ENCODE measurements at places on chromosomes 7 and 10.
A peak's percentile ranks its signal among the peaks of the same experiment; 100 is the strongest.

- no peak for DNase-seq
These were observed 100.6 kb downstream of the GRB10 start for GRCh38 chr7:50682079-50682478.

GRCh38 chr10:74079028-74079935 is 71.3 kb downstream of the AP3M1 start:
- no peak for DNase-seq

GRCh38 chr7:141700848-141701371 is 1.1 kb downstream of the DENND11 start:
- peak; percentile 35 for DNase-seq

DNA sequence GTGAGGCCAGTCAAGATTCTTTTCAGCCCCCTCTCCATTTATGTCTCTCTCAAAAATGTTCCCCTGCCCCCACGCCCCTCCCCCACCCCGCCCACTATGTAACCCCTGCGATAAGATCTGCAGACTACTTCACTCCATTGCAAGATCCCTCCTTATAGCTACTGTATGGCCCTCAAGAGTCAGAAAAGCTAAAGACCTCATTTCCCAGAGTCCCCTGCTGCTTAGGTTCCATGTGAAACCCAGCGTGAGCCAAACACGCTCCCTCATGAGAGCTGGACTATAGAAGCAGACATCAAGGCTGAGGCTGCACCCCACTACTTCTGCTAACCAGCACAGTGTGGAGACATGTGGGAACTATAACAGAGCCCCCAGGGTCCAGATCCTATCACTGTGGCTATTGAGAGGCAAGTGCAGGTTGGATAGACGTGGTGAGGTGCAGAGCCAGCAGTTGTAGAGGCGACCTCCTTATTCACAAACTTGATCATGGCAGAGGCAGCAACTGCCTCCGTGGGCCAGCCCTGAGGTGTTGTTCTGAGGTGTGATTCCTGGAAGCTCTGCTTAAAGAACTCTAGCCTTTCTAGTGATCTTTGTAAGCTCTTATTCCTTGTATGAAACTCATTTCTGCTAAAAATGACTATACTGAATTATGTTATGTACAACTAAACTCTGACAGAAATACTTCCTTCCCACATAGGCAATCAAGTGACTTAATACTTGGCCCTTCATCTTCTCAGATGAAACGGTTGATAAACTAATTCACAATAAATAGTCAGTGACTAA is 117.0 kb upstream of the ARID5B start:
- DNase-seq: no peak

GRCh38 chr7:43669286-43670081 is 59.8 kb downstream of the COA1 start:
- no peak for DNase-seq

DNA sequence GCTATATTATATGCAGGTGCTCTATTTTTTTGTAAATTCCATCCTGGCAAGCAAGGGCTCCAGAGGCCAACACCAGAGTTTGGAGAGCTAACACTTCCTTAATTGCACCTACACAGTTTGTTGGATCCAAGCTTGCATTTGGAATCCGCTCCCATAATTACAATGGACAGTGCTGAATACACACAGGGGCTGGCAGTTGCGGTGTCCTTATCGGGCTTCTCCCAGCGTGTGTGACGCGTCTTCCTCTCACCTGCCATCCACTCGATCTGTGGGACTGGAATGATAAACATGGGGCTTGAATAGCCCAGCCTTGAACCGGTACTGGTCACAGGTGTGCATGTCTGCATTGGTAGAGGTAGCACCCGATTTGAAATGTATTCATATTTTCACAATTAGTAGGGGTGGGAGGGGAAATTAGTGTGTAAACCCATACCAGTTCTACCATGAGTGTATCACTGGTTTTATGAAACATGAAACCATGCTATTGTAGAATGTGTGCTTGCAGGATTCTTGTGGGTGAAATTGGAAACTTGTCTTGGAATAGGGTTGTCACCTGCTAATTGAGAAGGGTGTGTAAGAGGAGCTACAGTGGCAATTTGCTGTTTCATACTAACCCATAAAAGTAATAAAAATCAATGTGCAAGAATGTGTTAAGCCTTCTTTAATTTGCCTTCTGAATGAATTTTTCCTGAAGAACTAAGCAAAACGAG is 316.5 kb downstream of the WDR11 start:
- no peak for DNase-seq

- no peak for DNase-seq
These were observed 13.0 kb downstream of the DPY19L1 start for GRCh38 chr7:35024298-35024697.

DNA sequence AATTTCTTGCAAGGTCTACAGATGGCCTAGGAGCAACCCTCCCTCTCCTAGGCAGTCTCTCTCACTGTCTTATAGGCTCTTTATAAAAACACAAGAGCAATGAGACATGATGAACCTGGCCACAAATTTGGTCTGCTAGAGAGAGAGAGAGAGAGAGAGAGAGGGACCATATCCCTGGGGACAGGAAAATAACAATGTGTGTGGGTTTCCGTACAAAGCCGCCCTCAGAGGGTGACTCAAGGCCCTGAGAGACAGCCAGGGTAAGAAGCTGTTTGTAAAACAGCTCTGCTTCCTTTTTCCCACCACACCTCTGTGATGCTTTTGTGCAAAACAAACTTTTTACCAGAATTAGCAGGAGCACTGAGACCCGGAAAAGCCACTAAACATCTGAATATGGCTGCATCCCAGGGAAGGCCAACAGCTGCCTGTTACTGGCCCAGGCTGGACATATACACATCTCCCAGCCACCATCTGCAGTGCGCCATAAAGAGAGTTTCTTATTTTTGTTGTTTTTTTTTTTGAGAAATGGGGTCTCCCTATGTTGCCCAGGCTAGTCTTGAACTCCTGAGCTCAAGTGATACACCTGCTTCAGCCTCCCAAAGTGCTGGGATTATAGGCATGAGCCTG is 18.4 kb downstream of the GIMAP5 start:
- no peak for DNase-seq

DNA sequence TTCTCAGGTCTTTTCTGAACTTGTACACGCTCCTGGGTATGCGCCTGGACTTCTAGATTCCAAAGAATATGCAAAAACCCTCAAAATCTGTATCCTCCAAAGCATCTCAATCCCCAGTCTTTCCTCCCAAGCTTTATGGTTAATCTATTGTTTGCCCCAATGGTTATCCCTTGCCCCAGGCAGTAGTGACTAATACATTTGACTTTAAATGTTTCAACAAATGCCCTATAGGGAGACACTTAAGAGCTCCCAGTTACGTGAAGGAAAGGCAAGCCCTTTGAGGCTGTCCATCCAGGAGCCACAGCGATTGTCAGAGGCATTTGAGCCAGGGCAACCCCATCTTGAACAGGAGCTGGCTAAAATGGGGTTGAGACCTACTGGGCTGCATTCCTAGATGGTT is 12.7 kb upstream of the FOXL3 start:
- DNase-seq: no peak

GRCh38 chr7:107678110-107678753 is 17.6 kb downstream of the SLC26A4 start:
- no peak for DNase-seq

- peak; percentile 19 for DNase-seq
These were observed 30.4 kb downstream of the LAMB4 start for GRCh38 chr7:108099713-108100112.

DNA sequence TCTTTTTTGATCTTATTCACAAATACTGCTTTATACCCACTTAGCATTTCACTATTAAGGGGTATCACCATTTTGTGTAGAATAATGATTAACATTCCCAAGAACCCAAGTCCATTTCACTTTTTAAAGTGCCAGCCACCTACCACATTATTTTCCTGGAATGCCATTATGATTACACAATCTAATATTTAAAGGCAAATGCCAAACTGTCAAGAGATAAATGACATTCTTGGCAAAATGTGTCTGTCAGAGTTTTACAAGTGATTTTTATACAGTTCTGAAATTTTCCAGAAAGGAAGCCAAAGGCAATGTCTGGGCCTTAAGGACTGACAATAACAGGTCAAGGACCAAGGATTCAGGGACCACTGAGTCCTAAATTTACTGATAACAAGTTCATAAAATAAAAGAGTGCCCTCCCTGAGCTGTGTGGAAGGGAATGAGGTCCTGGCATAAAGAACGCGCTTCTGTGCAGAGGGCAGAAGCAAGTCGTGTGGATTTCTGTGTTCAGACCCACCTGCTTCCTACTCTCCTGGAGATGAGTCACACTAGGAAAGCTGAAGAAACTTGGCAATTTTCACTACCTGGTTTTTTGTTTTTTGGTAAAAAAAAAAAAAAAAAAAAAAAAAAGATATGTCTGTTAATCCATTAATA is 66.5 kb downstream of the UBE2H start:
- DNase-seq: no peak

DNA sequence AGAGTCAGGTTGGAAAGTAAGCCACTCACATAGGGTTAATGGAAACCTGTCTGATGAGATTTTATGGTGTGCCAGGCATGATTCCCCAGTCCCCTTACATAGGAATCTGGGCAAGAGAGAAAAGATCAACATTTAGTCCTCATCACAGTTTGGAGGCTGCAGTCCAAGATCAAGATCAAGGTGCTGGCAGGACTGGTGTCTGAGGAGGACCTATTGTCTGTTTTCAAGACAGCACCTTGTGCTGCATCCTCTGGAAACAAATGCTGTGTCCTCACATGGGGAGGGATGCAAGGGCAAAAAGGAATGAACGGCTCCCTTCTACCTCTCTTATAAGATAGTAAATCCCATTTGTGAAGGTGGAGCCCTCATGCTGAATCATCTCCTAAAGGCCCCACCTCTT is 244.8 kb upstream of the GALNT17 start:
- DNase-seq: no peak

- no peak for DNase-seq
These were observed 123.5 kb upstream of the ADCY1 start for GRCh38 chr7:45450571-45451204.

DNA sequence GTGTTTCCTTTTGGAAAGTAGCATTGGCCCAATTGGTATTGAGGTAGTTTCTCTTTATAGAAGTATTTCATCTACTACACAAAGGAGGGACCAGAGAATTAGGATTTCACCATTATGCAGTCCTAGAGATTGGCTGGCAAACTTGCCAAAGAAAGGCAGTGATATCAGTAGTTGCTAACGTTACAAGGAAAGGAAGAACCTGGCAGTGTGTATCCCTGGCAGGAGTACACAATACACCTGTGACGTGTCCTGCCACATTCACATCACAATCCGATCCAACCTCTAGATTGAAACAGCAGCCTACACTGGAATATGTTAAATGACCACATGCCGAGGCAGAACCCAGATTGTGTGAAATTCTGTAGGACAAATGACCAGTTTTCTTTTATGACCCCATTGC is 81.7 kb downstream of the CACNB2 start:
- DNase-seq: no peak

- DNase-seq: no peak
These were observed 85.9 kb downstream of the ELFN1 start for GRCh38 chr7:1755783-1756625.

GRCh38 chr10:91335147-91335546 is 75.0 kb upstream of the HECTD2 start:
- DNase-seq: no peak

DNA sequence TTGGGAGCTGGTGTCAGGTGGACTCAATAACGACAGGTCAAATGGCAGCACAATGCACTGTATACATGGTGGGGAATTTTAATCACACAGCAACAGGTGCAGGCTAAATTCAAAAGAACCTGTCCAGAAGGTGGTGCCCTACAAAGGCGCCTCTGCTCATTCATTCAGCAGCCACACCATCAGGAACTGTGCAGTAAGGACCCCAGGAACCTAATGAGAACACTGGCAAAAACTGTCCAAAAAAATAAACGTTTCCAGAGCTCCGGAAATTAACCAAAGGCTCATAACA is 21.9 kb upstream of the CRYGN start:
- no peak for DNase-seq

GRCh38 chr10:22986771-22987542 is 59.1 kb downstream of the ARMC3 start:
- DNase-seq: no peak

DNA sequence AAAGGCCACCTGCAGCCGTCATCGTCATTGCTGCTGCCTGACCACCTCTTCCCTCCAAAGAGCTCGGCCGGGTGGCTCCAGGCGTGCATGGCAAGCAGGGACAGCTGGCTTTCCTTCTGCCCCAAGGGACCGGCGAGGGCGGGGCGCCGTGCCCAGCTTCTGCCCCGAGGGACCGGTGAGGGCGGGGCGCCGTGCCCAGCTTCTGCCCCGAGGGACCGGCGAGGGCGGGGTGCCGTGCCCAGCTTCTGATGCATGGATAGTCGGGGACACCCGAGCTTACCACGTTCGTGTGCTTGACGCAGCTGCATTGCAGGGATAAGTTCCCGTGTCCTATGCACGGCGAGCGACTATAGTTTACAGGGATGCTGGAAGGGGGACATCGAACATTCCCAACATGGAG is 27.0 kb downstream of the CFAP46 start:
- DNase-seq: no peak

DNA sequence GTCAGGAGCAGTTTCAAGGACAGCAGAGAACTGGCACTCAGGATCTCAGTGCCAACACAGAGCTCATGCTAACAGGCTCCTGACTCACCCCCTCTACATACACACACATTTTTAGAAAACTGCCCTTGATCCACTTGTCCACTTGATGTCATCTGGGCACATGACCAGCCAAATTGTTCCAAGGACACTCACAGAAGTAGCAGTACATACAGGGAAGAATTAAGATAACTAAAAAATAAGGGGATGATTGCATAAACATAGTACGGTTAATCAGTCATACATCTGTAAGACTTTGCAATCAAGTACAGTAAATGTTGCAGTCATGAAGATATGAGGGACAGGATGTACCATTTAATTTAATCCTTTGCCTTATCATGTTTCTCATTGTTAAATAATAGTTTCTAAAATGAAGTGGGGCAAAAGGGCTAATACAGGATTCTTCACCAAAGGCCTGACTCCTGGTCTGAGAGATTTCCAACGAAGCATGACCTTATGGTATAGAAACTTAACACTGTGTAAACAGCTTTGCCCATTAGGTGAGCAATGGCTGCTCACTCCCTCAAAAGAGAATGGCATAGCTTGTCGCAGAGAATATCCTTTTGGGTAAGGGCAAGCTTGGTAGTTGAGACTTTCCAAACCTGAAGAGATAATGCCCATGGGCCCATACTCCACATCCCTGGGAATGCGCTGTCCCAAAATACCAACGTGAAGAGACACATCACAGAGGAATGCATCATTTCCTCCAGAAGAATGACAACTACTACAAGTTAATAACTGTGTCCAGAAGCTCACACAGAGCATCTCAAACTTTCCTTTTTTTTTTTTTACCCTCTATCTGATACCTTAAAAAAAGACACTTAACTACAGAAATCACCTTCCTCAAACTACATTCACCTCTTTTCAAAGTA is 94.1 kb downstream of the ARMH3 start:
- DNase-seq: peak; percentile 55

GRCh38 chr10:84173501-84173929 is at the start of gene GPR15LG:
GPR15LG (plus strand) TSS chr10:84173801; CDS start chr10:84173852, 51 bp downstream.
- no peak for DNase-seq

DNA sequence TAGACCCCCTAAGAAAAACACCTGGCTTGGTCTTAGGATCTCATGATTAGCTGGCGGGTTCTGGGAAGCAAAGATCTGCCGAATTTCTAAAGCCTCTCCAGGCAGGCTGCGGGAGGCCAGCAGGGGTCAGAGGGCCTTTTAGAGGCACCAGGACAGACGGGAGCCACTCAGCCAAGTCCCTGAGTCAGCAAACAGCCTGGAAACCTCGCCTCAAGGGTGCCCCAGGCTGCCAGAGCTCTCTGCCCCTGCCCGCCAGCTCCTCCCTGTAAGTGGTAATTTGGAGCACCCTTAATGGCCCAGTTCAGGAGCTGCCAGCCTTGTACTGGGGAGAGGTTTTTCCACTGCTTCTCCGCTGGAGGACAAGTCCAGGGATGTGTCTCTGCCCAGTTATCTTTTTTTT is 88.7 kb downstream of the HIP1 start:
- no peak for DNase-seq
